ENCODE measurements at places on chromosomes 16 and 17.

- no peak for DNase-seq
These were observed 15.0 kb downstream of the FASN start for GRCh38 chr17:82083009-82083408.

DNA sequence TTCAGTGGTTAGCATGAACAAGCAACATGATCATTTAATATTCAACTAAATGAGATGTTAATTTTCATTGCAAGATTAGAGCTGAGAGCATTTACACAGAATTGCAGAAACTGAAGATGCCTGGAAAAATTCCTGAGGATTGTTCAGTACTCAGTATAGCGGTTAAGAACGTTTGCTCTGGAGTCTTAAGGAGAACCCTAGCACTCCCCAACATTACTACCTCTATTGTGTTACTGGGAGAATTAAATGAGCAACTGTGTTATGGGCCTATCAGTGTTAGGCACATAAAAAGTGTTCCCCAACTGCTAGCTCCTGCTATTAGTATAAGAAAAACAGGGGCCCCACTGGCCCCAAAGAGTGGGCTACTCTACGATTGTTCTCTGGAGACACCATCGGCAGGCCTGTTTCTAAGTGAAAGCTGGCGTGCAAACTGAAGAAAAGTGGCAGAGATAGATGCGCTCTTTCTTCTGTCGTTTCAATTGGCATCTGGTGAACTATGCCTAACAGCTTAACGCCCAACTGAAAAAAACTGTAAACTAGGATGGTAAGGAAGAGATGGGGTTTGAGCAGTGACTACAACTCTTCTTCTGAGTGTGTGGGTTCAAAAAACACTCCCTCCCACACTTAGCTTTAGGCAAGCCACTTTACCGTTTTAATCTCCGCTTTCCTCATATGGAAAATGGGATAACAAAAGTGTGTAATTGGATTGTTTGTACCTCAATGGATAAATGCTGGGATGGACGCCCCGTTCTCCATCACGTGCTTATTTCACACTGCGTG lies 1.3 kb downstream of the CDR2 start:
- DNase-seq: no peak

GRCh38 chr16:47250983-47251382 lies 107.2 kb upstream of the NETO2 start:
- no peak for DNase-seq

- DNase-seq: peak; percentile 43
These were observed 19.2 kb downstream of the TMEM114 start for GRCh38 chr16:8571061-8571596.

DNA sequence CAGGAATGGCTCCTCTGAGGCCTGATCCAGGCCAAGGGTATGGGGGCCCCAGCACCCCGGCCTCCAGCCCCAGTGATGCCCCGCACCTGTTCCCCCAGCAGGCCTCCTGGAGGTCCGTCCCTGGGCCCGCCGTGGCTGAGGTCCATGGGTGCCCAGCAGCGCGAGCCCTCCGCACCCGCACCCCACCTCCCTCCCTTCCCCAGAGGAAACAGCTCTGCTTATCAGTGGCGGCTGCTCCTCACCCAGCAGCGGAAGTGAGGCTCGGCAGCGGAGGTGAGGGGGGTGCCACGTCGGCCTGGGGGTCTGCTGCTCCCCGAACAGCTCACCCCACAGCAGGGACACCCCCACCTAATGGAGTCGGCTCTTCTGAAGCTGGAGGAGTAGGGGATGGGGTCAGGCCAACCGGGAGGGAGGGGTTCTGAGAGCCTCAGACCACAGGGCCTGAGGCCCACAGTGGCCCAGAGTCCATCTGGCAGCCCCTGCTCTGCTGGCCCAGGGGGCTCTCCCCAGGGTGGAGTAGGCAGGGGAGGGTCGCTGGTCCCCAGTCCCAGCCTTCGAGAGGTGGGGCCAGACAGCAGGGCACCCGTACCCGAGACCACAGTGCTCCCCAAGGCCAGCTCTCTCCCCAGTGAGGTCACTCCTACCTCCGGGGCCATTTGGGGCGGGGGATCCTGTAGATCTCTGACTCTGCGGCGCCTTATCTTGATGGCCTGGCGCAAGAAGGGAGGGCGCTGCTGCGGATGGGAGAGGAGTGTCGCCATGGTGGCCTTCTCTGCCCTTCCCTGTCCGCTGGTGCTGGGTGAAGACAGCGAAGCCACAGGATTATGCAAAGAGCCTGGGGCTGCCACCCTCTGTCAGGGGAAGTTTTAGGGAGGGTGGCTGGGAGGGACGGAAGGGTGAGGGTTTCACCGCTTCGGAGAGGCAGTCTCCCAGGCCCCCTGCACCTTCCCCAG lies at the start of gene UNC13D:
TSS of gene UNC13D (minus strand) at position 828 of the 953 bp plus-strand sequence. CDS start at position 761, 67 bp downstream.
- no peak for DNase-seq

DNA sequence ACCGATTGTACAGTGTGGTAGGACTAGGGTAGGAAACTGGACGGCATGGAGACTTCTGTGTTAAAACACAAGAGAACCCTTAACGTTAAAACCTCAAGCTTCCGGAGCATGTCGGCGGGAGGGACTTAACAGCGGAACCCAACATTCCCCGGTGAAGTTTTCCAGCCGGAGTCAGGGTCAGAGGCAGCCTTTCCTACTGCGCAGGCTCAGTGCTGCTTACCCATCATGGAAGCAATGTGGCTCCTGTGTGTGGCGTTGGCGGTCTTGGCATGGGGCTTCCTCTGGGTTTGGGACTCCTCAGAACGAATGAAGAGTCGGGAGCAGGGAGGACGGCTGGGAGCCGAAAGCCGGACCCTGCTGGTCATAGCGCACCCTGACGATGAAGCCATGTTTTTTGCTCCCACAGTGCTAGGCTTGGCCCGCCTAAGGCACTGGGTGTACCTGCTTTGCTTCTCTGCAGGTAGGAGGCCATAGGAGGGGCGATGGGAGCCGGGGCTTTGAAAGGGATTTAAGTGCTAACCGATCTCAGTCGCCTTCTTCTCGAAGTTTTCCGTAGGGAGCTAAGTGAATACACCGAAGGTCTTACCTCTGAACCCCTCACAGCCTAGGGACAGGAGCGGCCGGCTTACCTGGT lies at the start of gene PIGL:
TSS of gene PIGL (plus strand) at position 209 of the 634 bp plus-strand sequence. CDS start at position 226, 17 bp downstream.
- DNase-seq: peak; percentile 92

- no peak for DNase-seq
These were observed 3.0 kb upstream of the VAT1L start for GRCh38 chr16:77785373-77785764.

GRCh38 chr17:75693500-75694481 lies 26.7 kb downstream of the SAP30BP start:
- DNase-seq: peak; percentile 83

DNA sequence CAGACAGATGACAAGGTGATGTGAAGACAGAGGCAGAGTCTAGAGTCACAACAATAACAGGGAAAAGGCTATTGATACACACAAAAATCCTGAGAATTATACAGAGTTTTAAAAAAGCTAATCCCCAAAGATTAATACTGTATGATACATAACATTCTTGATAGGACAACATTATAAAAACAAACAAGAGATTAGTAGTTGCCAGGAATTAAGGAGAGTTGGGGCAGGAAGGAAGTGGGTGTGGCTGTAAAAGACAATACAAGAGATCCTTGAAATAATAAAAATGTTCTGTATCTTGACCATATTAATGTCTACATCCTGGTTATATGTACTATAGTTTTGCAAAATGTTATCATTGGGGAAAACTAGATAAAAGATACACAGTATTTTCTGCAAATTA lies 309.5 kb upstream of the PMFBP1 start:
- no peak for DNase-seq

- no peak for DNase-seq
These were observed 9.6 kb upstream of the CPD start for GRCh38 chr17:30368912-30369720.

GRCh38 chr17:70677783-70678647 lies 508.7 kb downstream of the KCNJ2 start:
- DNase-seq: no peak

DNA sequence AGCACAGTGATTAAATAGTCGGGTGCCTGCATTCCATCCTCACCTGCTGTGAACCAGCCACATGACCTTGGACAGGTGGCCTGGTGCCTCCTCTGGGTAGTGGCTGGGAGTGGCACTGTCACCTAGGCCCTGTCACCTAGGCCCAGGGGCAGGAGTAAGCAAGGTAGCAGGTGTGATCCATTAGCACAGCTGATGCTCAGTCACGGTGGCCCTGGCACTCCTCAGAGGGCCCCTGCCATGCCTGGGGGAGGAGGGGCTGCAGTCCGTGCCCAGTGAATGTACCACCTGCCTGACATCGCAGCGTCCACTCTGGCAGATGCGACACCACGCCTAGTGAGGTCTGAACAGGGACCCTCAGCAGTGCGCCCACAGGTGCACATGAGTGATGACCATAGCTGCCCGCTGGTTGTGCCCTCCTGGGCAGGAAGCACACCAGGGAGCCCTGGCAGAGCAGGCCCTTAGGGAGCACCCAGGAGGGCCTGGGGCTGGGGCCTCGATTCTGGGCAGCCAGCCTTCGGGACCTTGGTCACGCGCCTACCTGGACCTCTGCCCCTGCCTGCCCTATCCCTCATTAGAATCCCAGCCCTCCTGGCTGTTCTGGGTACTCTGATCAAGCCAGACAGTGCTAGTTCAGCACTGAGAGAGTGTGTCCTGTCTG lies 33.1 kb upstream of the CRISPLD2 start:
- DNase-seq: no peak

DNA sequence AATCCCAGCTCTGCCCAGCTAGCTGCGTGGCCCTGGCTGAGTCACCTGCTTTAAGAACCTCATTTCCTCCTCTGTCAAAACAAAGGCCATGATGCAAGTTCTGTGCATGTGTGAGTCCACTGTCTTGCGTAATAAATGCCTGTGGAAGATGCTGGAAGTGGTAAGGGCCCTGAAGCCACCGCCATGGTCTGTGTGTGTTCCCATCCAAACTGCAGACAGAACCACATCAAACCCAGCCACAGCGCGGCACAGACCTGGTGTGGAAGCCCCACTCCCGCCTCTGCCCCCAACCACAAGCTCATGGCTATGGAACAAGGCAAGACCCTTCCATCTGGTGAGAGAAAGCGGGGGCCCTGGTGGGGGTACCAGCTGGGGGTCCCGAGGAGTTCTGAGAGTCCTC lies 26.0 kb downstream of the NECAB2 start:
- DNase-seq: peak; percentile 37

DNA sequence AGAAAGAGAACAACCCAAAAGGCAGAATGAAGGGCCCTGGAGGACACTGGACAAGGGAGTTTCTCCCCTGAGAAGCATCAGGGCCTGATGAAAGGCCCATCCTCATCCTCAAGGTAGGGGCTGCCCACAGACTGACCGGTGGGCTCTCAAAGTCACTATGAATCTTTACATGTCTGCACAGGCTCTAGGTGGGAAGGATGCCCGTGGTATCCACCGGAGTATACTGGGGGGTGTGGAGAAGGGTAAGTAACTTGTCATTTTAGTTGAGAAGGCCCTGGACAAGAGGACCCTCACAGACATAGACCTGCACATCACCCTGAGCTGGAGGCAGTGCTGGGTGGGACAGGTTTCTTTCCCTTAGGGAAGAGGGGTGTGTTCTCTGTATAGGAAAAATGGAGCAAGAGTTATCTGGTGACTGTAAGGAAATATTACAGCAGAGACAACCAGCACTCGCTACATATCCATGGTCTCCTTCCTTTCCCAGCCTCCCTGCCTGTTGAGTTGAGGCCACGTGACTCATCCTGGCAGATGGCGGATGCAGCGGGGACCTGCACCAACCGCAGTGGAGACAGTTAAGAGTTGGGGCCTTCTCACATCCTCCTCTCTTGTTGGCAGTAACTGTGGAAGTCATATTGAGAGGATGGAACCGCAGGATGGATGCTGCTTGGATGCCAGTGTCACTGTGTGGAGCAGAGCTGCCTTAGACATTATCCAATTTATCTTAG lies 45.6 kb upstream of the KCNJ12 start:
- no peak for DNase-seq

- no peak for DNase-seq
These were observed 4.4 kb downstream of the ACADVL start for GRCh38 chr17:7224110-7224509.

GRCh38 chr16:48395375-48395774 lies 10.2 kb upstream of the SIAH1 start:
- DNase-seq: no peak

DNA sequence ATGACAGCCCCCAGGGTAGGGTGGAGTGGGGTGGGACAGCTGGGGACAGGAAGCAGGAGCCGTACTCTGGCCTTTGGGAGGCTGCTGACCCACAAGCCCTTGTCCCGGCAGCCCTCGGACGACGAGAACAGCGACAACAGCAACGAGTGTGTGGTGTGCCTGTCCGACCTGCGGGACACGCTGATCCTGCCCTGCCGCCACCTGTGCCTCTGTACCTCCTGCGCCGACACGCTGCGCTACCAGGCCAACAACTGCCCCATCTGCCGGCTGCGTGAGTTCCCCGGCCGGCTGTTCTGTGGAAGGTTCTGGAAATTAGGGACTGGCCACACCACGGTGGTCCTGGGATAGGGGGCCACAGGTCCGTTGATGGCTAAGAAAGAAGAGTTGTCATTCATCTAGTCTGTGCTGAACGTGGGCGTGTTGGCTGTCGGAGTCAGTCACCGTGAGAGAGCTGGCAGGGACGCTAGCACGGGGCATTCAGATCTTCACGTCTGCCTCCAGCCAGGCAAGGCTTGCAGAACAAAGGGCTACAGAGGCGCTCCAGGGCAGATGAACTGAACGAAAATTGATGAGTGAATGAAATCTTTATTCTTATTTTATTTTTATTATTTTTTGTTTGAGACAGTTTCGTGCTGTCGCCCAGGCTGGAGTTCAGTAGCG lies 19.8 kb upstream of the NUDT16L1 start:
- DNase-seq: no peak

GRCh38 chr16:4792951-4793513 lies 2.1 kb upstream of the SMIM22 start:
- DNase-seq: no peak

GRCh38 chr16:56689171-56689570 lies 6.9 kb downstream of the MT1X start:
- no peak for DNase-seq

- DNase-seq: no peak
These were observed 22.0 kb downstream of the MYO1D start for GRCh38 chr17:32854832-32855389.

DNA sequence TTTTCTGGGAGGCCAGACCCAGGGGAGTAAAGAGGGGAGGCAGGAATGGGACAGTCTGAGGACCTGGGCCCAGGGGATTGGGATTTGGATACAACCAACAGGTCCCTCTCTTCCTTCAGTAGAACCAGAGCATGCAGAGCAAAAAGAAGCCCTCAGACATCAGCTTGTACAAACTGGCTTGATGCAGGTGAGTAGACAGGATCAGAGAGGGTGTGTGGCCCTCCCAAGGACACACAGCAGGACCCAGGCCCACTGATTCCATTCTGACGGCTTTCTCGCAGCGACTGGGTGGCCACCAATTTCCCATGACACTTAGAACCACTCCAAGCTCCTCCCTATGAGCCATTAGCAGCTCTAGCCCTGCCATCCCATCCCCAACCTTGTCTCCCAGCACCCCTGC lies 63.6 kb downstream of the ABCC6 start:
- DNase-seq: no peak

All from astrocyte of the cerebellum (primary cell).